ENCODE measurements at places on chromosomes 16 and 17.

DNA sequence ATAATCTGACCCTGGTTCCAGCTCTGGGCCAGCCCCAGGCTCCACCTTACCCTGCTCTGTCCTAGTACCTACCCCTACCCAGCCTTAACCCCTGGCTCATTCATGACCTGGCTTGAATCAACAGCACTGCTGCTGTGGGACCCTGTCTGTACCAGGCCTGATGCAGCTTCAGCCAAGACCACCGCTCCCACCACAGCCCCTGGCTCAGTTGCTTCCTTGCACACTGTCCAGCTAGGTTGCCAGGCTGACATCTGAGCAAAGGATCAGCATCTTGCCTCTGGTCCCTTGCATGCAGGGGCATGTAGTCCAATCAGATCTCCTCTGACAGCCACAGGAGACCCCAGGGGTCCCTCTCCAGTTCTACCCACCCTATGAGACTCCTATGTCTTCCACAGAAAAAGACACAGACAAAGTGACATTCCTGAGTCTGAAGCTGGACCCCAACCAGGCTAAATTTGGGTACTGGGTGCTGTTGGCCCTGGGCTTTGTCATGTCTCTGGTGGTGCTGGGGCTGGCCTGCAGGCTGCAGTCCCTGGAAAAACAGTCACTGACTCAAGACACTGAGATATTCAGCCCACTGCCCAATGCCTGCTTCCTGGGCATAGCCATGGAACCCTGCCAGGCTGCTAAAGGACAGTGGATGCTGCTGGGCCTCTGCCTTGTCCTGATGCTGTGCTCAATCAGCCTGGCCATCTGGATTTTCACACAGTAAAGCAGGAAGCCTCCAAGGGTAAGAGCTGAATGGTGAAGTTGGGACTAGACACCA, 3.9 kb upstream of the KCNH6 start:
- no peak for DNase-seq

DNA sequence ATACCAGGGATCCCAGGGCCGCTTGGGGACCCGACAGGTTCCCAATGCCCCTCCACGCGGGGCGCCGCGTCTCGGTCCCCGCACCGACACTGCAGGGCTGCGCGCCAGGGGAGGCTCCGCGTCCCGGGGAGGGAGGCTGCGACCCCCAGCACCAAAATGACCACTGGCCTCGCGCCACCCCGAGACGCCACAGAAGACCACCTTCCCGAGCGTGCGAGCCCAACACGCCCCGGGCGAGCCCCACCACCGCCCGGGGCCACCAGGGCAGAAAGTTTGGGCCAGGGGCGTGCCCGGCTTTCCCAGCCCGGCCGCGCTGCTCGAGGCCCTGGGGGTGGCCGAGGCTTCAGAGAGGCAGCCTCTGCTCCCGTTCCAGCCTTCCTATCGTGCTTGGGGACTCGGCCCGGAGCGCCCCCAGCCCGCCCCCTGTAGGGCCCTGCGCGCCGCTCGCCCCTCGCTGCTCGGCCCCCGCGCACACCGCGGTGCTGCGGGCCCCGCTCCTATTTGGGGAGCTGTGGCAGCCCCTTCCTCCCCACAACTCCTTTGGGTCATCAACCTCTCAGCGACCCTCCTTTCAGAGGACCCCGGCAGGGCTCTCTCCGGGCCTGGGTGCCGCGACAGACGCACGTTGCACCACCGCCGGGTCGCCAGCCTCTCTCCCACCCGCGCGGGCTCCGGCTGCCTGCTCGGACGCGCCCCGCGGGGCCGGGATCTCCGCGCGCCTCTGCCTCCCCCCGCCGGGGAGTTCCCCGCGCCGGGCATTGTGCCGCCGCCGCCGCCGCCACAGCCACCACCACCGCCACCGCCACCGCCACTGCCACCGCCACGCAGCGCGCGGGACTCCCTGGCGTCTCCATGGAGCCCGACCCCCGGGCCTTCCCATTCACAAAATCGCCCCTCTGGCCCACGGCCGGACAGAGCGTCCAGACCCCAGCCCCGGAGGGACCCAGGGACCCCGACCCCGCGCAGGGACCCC, 892 bp downstream of the RBFOX3 start:
- DNase-seq: no peak

DNA sequence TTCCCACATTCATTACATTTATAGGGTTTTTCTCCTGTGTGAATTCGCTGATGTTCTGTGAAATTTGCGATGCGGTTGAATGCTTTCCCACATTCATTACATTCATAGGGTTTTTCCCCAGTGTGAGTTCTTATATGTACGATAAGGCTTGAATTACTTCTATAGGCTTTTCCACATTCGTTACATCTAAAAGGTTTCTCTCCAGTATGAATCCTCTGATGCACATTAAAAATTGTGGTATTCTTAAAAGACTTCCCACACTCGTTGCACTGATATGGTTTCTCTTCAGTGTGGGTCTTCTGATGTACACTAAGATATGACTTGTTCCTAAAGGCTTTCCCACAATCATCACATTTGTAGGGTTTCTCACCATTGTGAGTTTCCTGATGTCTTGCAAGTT, 30.4 kb downstream of the ZNF624 start:
- no peak for DNase-seq

DNA sequence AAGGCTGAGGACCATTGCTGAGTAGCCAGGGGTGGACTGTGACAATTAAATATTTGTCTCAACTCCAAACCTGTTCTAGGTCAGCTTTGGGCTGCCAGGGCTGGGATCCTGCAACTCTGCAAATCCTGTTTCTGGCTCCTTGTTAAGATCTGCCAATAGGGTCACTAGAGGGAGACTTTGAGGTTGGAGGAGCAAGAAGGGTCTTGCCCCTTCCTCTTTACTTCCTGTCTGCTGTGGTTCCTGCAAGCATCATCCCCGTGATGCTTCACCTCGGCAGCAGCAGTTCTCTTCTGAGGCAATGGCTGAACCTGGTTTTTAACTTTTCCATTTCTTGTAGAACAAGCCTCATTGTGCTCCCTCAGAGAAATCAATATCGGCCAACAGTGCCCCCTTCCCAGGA, 124.6 kb downstream of the IRX5 start:
- DNase-seq: peak; percentile 13

DNA sequence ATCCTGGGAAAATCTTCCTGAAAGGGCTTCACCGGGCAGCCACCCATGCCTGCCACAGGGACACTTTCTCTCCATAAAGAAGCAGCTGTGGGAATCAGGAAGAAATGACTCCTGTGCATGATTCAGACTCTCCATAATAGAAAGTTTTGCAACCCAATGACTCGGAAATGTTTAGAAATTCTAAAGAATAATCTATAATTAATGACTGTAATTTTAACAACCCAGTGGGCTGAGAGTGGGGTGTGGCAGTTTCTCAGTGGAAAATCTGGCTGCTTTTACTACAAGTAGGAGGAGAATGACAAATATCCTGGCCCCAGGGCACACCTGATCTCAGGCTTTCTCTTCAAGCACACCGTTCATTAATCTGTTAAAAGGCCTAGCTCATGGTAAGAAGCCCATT, 25.7 kb downstream of the IRF8 start:
- DNase-seq: no peak

GRCh38 chr17:14295676-14296075, 5.2 kb upstream of the HS3ST3B1 start:
- no peak for DNase-seq

- DNase-seq: no peak
Observed at GRCh38 chr16:9476744-9477143, 385.3 kb downstream of the HAPSTR1 start.

DNA sequence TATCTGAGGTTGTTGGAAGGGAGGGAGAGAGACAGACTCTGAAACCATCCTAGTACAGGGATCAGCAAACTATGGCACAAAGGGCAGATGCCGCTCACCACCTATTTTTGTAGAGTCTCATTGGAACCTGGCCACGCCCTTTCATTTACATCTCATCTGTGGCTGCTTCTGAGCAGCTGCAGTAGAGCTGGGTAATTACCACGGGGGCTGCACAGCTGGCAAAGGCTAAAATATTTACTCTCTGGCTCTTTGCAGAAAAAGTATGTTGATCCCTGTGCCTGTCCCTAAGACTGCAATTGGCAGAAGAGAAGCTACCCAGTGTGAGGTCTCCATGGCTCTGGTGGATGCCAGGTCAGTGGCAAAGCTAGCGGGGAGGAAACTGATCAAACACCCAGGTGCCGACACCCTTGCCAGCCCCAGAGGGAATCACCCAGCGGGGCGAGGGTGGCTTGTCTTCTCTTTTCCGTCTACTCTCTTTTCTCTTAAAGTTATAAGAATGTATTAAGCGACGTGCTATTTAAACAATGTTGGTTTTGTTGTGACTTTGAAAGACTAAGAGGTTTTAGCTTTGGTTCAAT, 14.0 kb downstream of the CEP295NL start:
- DNase-seq: no peak

DNA sequence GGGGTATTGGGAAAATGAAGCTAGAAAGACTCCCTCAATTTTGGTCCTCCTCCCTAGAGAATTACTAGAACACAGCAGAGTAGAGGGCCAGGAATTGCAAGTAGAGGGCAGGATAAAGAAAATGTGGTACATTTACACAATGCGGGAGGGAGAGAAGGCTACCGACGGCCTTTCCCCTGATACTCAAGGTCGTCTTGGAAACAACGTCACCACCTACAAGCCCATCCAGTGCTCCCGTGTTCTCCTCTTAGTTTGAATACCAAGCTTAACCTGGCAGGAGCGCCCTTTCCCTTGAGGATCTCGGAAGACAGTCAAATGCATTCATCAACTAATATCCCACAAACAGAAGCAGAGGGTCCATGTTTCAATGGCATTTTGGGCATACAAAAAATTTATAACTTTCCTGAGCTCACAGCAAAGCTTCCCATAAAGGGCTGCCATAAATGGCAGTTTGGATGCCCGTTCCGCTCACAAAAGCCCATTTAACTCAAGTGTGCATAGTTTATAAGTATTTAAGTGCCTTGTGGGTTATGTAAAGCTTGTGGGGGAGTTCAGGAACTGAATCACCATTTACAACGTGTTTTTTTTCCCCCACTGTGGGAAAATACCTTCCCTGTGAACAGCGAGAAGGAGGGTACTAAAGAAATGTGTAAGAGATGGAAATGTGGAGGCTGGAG, 414.6 kb downstream of the SLC39A11 start:
- DNase-seq: no peak

DNA sequence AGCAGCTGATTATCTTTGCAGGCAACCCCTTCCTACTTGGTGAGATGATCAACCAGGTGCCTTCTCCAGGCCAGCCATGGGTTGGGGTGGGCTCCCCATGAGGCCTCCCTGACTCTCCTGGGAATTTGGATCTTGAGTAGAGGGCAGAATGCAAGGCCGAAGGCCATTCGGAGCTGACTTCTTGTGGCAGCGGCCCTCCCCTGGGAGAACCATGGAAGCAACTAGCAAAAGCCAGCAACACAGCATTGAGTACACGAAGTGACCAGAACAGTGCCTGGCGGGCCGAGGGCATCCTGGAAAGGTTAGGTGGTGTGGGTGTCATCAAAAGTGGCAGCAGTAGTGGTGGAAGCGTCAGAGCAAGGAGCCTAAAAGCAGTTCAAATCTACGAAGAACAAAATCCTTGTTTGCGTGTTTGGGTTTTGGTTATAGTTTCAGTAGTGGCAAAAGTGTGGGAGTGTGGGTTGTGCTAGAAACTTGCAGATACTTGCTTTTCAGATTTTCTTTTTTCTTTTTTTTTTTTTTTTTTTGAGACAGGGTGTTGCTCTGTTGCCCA, 2.0 kb upstream of the ALDH3A1 start:
- no peak for DNase-seq

- DNase-seq: no peak
Observed at GRCh38 chr16:80403894-80404293, 136.9 kb upstream of the DYNLRB2 start.

DNA sequence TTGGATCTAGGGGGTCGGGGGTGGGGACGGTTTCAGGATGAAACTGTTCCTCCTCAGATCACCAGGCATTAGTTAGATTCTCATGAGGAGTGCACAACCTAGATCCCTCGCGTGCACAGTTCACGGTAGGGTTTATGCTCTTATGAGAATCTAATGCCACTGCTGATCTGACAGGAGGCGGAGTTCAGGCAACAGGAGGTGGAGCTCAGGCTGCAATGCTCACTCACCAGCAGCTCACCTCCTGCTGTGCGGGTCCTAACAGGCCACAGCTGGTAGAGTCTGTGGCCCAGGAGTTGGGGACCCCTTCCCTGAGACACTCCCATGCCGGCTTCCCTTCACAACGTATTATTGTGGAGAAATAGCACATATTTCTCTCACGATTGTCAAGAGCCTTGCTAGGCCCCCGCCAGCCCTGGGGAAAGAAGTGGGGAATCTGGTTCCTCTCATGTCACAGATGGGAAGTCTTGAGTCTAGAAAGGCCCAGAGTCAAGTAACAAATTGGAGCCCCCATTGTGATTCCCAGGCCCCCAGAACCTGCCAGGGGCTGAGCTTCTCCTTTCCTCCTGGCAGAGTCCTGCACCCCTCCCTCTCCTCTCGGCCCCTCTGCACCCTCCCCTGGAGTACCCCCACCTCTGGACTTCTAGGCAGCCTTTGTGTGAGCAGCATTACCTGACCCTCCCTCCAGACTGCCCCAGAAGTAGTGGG, 6.1 kb upstream of the KRT14 start:
- no peak for DNase-seq

GRCh38 chr17:35725058-35725457, 6.4 kb upstream of the RASL10B start:
- no peak for DNase-seq

DNA sequence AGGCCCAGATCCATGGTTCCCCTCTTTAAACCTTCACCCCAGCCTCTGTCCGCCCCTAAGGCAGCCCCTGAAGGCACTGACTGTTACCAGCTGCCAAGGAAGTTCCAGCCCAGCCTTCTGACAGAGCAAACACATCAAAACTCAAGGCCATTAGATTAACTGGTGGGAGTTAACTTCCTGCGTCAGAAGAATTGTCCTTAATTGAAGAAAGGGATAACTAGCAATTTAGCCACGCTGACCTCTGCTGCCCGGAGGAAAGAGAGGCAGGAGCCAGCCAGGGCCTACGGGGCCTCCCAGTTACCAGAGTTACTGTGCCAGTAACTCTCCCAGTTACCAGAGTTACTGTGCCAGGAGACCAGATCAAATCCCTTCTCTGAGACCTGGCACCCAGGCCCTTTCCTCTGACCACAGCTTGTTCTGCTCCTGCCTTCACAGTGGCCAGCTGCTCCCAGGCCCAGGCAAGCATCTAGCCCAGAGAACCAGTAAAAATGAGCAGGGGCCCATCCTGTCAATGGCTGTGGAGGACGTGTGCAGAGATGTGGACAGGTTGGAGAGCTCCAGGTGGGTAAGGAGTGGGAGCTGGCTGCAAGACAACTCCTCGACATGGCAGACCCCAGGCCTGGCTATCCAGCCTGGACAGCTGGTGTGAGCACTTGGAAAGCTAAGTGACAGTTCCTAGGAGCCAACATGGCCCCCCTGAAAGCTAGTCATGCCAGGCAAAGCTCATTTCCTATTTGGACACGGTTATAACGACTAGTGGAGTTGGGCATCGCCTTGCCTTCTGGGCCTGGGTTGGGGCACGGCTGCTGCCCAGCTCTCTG, 2.8 kb upstream of the PITPNM3 start:
- no peak for DNase-seq
